ENCODE measurements at places on chromosomes 12 and 14. TPM values are rescaled to one million over a fixed set of nuclear protein-coding genes. Genes with fewer than 3 reads are reported as not detected.

DNA sequence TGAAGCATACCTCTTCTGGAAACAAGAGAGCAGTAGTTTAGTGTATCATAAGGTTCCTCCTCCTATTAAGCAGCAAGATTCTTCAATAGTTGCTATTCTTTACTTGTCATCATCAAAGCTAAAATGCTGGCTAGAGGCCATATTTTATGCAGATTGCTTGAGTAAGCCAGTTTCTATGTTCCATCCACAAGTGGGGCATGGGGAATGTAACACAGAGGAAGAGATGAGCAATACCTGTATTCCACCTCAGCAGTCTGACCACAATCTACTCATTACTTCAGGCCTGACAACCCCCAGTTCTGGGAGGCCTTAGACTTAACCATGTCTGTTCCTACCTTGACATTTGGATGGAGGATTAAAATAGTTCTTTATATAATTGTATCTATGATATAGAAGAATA, 423.6 kb downstream of the BTG1 start:
- H3K27ac ChIP-seq, result no peak overlapping the region
- H3K4me3 ChIP-seq, result no peak overlapping the region
- no peaks in the 10 kb centered on the region for H3K36me3 ChIP-seq
- no peaks in the 10 kb centered on the region for H3K4me1 ChIP-seq
- DNase-seq, result no peak
- H3K27me3 ChIP-seq, result no peaks in the 10 kb centered on the region

DNA sequence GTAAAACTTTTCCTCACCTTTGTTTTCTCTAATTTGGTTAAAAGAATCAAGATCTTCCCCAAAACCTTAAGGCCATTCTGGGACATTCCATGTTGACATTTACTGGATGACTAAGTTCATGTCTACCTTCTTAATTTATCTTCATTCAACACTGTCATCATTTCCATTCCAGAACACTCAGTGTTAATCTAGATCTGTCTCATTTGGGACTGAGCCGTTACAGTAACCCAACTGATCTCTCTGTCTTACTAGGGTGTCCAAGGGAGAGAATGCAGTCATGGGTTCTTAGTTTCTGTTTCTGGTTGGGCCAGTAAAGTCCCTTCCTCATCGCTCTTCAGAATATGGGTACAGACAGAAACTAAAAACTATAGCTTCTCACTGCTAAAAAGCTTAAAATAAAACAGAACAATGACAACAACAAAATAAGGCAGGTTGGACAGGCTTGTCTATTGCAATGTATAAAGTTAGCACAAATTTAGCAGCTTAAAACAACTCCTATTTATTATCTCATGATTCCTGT, 144.8 kb downstream of the ASCL1 start:
- no peak overlapping the region for H3K4me3 ChIP-seq
- H3K27ac ChIP-seq, result no peak overlapping the region
- H3K4me1 ChIP-seq, result no peaks in the 10 kb centered on the region
- H3K36me3 ChIP-seq, result no peaks in the 10 kb centered on the region

DNA sequence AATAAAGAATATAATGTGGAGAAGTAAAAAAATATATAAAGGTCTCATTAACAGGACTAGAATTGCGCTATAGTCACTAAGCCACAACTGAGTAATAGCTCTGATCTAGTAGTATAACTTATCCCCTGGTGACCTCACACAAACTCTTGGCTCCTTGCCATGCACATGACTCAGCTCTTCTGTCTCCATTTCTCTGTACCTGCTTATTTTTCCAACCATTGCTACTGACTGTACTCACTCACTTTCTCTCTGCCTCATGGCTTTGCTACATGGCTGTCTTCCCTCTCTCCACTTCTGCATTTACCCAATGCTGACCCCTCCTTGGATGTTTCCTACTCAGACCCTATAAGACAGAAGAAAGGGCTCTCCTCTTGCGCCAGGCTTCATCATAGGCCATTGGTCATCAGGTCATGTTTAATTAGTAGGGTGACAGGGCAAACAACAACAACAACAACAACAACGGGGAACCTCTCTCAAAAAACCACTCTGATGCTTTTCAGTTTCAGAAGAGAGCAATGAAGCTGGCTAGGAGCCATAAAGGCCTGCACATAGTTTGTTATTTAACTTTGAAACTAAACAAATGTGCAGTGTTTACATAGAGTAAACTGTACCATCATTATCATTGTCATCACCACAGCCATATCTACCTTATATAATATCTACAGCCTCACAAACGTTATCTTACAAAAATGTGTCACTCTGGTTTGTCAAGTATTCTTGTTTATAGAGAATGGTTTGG, 25.6 kb upstream of the KRAS start:
- H3K27ac ChIP-seq, result no peak overlapping the region
- H3K4me3 ChIP-seq, result no peak overlapping the region
- DNase-seq, result peak; percentile 66
- H3K27me3 ChIP-seq, result no peaks in the 10 kb centered on the region
- no peaks in the 10 kb centered on the region for H3K36me3 ChIP-seq

DNA sequence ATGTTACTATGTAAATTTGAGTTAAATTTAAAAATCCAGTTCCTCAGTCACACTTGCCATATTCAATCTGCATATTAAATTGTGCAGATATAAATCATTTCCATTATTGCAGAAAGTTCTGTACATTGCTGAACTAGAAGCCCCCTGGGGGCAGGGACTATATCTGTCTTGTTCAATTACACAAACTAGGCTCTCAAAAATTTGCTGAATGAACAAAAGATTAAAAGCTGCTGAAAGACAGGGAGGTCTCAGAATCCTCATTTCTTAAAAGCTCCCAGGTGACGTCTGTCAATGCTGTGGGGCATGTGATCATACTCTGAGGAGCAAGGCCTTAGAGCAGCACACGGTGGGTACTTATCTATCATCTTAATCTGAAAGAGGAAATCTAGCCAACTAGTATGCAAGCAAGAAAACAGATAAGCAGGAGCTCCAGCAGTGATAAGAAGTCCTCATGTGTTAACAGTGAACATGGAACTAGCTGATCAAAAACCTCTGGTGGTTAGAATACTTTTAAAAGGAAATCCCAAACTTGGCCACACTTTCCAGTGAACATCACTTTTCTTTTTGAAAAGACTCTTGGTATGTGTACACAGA, 60.5 kb downstream of the APPL2 start:
- peaks cover 8% of the 10 kb centered on the region for H3K36me3 ChIP-seq
- H3K27ac ChIP-seq, result no peak overlapping the region
- no peak overlapping the region for H3K4me3 ChIP-seq
- no peaks in the 10 kb centered on the region for H3K27me3 ChIP-seq
- DNase-seq, result no peak

DNA sequence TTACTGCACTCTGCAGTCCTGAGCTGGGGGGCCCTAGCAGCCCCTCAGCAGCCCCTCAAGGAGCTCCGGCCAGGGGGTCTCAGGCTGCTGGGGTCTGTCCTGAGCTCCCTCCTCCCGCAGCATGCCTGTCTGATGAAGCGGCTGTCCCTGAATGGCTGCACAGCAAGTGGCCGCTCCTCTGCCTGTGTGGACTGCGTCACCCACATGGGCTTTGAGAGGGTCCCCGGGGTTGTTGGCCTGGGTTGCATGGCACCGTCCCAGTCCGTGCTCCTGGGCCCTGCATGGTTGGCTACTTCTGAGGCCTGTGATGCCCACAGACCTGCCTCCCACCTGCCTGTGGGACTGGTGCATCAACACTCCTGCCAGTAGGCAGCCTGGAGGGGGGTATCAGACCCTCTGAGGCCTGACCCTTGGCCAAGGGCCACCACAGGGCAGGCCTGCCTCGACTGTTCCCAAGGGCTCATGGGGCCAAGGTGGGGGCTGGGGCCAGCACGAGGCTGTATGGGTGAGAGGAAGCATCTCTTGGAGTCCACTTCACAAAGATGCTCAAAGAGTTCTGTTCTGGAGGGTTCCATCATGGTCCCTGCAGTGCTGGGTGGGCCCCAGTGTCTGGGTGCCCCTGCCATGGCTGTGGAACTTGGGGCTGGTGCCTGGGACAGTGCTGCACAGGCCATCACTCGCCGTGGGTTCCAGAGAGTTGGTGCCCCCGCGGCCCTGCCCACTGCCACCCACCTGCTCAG, 12.2 kb downstream of the CEP170B start:
- no peaks in the 10 kb centered on the region for H3K27me3 ChIP-seq
- H3K4me3 ChIP-seq, result no peak overlapping the region
- no peak for DNase-seq
- no peak overlapping the region for H3K27ac ChIP-seq

DNA sequence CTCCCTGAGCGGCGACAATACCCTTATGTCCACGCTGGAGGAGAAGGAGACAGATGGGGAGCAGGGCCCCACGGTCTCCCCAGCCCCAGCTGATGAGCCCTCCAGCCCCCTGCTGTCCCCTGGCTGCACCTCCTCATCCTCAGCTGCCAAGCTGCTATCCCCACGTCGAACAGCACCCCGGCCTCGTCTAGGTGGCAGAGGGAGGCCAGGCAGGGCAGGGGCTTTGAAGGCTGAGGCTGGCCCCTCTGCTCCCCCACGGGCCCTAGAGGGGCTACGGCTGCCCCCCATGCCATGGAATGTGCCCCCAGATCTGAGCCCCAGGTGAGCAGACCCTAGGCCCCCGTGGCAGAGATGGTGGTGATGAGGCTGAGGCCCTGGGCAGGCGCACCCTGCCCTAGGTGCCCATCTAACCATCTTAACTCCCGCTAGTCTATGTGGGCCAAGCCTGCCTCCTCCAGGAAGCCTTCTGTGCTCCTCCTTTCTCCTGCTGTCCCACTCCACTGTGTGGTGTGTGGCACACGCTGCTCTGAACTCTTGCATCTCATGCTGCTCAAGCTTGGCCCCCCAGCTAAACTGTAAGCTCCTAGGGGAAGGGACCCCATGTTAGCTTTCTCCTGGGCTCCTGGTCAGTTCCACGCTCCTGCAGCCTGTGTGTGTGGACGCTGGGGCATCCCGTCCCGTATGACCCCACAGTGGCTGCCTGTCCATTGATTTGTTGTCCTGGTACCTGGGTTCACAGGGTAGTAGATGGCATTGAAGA, 12.1 kb downstream of the MCRS1 start:
- no peak overlapping the region for H3K4me3 ChIP-seq
- no peaks in the 10 kb centered on the region for H3K4me1 ChIP-seq
- H3K27me3 ChIP-seq, result no peaks in the 10 kb centered on the region
- H3K36me3 ChIP-seq, result peaks cover 44% of the 10 kb centered on the region
- no peak overlapping the region for H3K27ac ChIP-seq

GRCh38 chr12:13713556-13714410, 267.6 kb downstream of the GRIN2B start:
- no peaks in the 10 kb centered on the region for H3K36me3 ChIP-seq
- DNase-seq, result no peak
- no peak overlapping the region for H3K27ac ChIP-seq
- H3K4me3 ChIP-seq, result no peak overlapping the region
- H3K27me3 ChIP-seq, result no peaks in the 10 kb centered on the region
- no peaks in the 10 kb centered on the region for H3K4me1 ChIP-seq

PTCSC3 gene
- total RNA-seq, result 0.64 TPM

DNA sequence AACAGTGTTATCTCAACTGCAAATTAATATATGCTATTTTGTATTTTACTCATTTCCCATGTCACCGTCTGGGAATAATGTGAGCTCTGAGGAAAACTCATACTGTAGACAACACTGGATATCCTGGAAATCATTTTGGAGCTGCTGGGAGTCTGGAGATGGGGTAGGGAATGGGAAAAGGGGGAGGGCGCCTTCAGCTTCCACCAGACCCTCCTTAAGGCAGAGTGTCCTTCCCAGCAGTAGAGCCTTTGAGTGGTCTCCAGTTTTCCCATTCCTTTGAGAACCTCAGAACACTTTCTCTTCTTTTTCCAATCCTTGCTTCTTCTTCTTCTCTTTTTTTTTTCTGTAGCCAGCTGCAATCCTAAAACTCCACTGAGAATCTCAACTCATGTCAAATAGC, 5.4 kb upstream of the LRIG3 start:
- no peak overlapping the region for H3K27ac ChIP-seq
- no peak overlapping the region for H3K4me3 ChIP-seq
- H3K27me3 ChIP-seq, result no peaks in the 10 kb centered on the region
- peaks cover 18% of the 10 kb centered on the region for H3K4me1 ChIP-seq
- no peaks in the 10 kb centered on the region for H3K36me3 ChIP-seq

ELK3 gene
- total RNA-seq, result 68.5 TPM

DNA sequence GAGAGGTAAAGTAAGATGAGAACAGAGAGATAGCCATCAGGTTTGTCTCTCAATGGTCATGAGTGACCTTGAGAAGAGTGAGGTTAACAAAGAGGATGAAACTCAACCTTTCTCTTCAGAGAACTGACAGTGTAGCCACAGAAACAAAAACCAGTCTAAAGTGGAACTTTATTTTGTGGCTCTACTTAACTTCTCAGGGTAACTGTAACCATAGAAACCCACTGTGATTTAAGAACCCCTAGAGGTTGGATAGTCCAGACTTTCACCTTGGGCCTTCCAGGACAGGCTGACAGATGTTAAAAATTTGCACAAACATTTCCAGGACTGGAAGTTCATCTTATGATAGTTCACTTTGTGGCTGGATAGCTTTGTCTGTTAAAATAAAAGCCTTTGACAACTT, 48.5 kb downstream of the ATP23 start:
- H3K36me3 ChIP-seq, result no peaks in the 10 kb centered on the region
- no peak overlapping the region for H3K4me3 ChIP-seq
- H3K4me1 ChIP-seq, result peaks cover 6% of the 10 kb centered on the region
- H3K27me3 ChIP-seq, result no peaks in the 10 kb centered on the region

DNA sequence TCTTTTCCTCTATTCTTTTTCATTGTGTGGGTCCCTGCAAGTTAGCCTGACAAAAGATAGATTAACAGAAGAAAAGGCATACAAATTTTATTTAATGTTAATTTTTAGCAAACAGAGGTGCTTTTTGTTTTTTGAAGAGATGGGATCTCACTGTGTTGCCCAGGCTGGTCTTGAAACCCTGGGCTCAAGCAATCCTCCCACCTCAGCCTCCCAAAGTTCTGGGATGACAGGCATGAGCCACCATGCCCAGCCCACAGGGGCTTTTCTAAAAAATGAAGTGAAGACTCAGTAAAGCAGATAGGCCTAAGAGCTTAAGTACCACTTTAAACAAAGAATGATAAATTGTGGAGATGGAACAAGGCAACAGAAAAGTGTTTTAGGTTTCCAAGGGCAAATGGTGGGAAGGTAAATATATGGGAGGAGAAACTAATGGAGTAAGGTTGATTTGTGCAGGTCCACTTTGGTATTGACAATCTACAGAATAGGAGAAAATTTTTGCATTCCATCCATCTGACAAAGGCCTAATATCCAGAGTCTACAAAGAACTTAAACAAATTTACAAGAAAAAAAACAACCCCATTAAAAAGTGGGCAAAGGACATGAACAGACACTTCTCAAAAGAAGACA, 18.6 kb upstream of the EEA1 start:
- H3K27ac ChIP-seq, result no peak overlapping the region
- no peak for DNase-seq
- no peaks in the 10 kb centered on the region for H3K36me3 ChIP-seq
- H3K4me1 ChIP-seq, result no peaks in the 10 kb centered on the region
- H3K27me3 ChIP-seq, result no peaks in the 10 kb centered on the region

DNA sequence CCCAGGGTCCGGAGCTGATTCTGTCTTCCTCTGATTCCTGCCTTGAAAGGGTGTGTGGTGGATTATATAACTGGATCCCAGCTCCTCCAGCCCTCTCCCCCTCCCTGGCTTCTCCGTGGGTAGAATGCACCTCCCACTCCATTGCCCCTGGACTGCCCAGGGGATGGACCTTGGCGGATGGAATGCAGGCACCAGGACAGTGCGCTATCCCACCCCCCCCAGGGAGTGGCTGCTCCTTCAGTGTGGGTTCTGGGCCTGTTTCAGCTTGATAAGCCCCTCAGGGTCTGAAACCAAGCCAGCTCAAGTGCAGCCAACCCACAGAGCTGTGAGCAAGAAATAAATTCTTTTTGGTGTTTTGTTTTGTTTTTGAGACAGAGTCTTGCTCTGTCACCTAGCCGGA, 112.4 kb upstream of the TMEM132D start:
- no peak overlapping the region for H3K27ac ChIP-seq
- H3K27me3 ChIP-seq, result peaks cover 25% of the 10 kb centered on the region
- no peak for DNase-seq
- no peaks in the 10 kb centered on the region for H3K4me1 ChIP-seq
- H3K36me3 ChIP-seq, result no peaks in the 10 kb centered on the region
